ENCODE measurements at places on chromosomes 13 and 19.

- DNase-seq = no peak
Observed at GRCh38 chr19:30762651-30763050, 390.5 kb downstream of the ZNF536 start.

- DNase-seq = no peak
Observed at GRCh38 chr19:58395220-58395978, at the start of gene RNF225. Gene RNF225 (plus strand): TSS chr19:58395656. CDS start chr19:58396090, 434 bp downstream.

- DNase-seq = no peak
Observed at GRCh38 chr19:39544226-39544903, 4.4 kb upstream of the EID2 start.

- DNase-seq = no peak
Observed at GRCh38 chr13:97372936-97373335, 61.0 kb upstream of the RAP2A start.

Data from T-helper 1 cell (primary cell).